ENCODE measurements at places on chromosomes 11 and 22.

GRCh38 chr11:41039592-41039991, 419.9 kb downstream of the LRRC4C start:
- no peak for DNase-seq
- H3K27ac ChIP-seq = no peak overlapping the region
- H3K27me3 ChIP-seq = no peaks in the 10 kb centered on the region
- H3K36me3 ChIP-seq = no peaks in the 10 kb centered on the region
- H3K4me3 ChIP-seq = no peak overlapping the region

- H3K27ac ChIP-seq = peak overlapping the region; percentile 16
- no peak for DNase-seq
- no peaks in the 10 kb centered on the region for H3K36me3 ChIP-seq
- peaks cover 23% of the 10 kb centered on the region for H3K4me1 ChIP-seq
Observed at GRCh38 chr11:117979481-117980211, 6.5 kb upstream of the IL10RA start.

DNA sequence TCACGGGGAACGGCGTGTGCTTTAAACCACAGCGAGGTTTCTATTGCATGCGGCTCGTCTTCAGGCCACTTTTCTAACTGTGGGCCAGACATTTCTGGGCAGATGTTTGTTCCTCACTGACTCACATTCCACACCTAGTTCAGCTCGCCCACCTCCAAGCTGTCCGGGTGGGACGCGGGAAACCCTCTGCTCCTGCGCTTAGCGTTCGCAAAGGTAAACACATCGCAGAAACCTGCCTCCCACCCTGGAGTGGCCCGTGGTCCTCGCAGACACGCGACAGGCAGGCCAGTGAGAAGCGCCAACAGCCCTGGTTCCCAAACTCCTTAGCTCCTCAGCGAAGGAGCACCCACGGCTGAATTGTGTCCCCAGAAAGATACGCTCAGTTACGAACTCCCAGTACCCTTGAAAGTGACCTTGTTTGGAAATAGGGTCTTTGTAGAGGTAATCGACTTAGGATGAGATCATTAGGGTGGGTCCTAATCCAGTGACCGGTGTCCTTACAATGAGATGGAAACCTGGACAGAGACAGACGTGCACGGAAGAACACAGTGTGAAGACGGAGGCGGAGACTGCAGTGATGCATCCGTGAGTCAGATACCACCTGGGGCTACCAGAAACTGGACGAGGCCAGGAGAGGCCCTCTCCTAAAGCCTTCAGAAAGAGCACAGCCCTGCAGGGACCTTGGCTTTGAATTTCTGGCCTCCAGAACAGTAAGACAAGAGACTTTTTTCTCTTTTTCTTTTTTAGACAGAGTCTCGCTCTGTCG, 82.7 kb downstream of the CELSR1 start:
- no peak overlapping the region for H3K4me3 ChIP-seq
- no peak for DNase-seq
- H3K27ac ChIP-seq = no peak overlapping the region
- no peaks in the 10 kb centered on the region for H3K27me3 ChIP-seq

GRCh38 chr11:108608548-108608947, 15.0 kb upstream of the EXPH5 start:
- H3K36me3 ChIP-seq = no peaks in the 10 kb centered on the region
- no peak overlapping the region for H3K27ac ChIP-seq
- DNase-seq = no peak
- H3K4me3 ChIP-seq = no peak overlapping the region

DNA sequence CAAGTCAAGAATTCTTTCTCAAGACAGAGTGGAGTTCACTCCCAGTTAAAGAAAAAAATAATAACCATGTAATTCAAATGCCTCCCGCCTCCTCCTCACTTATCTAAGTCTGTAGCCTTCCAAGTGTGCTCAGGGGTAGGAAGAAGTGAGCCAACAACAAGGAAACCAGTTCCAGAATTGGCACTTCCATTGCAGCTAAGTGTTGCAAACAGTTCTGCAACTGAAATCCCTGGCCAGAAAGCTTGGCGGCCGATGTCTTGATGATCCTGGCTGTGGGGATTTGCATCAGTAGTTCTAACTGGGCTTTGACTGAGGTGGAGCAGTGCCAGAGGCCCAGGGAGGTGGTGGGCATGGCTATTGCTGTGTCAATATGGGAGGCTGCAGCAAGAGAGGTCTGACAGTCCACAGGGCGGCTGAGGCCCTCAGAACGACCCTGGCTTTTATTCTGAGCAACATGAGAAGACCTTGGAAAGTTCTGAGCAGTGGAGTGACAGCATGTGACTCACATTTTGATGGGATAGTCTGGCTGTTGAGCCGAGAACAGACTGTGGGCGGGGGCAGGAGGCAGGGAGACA, 19.2 kb downstream of the DHCR7 start:
- no peak for DNase-seq
- no peaks in the 10 kb centered on the region for H3K4me1 ChIP-seq
- no peaks in the 10 kb centered on the region for H3K27me3 ChIP-seq
- no peak overlapping the region for H3K4me3 ChIP-seq

DNA sequence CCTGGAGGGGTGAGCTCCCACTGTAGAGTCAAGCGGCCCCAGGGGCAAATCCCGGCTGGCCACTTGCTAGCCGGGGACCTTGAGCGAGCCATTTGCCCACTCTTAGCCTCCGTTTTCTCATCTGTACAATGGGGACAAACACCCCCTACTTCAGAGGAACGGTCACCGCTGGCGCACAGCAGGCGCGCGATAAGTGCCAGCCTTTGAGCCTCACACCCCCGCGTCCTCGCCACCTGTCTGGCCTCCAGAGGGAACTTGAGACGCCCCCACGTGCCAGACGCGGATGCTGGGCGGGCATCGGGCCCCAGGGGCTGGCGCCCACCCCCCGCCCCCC, 72.6 kb upstream of the TCF20 start:
- H3K27ac ChIP-seq = no peak overlapping the region
- no peak for DNase-seq
- H3K4me3 ChIP-seq = peak overlapping the region; percentile 44
- H3K27me3 ChIP-seq = no peaks in the 10 kb centered on the region
- H3K4me1 ChIP-seq = peaks cover 4% of the 10 kb centered on the region

GRCh38 chr11:83864412-83865057, 578.4 kb upstream of the CCDC90B start:
- H3K27me3 ChIP-seq = no peaks in the 10 kb centered on the region
- H3K4me3 ChIP-seq = no peak overlapping the region
- H3K27ac ChIP-seq = no peak overlapping the region
- no peaks in the 10 kb centered on the region for H3K4me1 ChIP-seq
- DNase-seq = no peak
- H3K36me3 ChIP-seq = no peaks in the 10 kb centered on the region

DNA sequence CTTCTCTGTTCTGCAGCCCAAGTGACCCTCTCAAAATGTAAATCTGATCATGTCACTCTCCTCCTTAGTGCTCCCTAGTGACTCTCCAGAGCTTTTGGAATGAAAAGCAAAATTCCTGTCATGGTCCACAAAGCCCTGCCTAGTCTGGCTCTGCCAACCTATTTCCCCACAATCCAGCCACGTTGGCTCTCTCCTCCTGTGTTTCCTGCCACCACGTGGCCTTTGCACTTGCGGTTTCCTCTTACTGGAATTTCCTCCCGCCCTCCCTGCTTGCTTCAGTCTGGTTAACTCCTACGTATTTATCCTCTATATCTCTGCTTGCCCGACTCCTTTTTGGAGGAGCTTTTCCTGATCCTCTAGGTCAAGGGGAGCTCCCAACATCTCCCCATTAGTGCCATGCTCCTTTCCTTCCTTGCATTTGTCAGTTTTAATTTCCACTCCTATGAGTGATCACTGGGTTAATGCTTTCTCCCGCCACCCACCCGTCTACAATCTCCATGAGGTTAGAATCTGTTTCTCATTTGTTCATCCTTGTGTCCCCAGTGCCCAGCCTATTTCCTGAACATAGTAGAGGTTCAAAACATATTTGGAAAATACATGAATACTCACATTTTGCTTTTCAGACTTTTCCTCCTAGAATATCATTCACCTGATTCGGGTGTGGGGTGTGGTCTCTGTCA, 11.5 kb downstream of the NNMT start:
- no peak overlapping the region for H3K27ac ChIP-seq
- H3K4me1 ChIP-seq = no peaks in the 10 kb centered on the region
- no peak overlapping the region for H3K4me3 ChIP-seq
- no peak for DNase-seq

GRCh38 chr11:23181022-23181807, 320.9 kb upstream of the CCDC179 start:
- H3K27me3 ChIP-seq = no peaks in the 10 kb centered on the region
- no peak for DNase-seq
- no peak overlapping the region for H3K27ac ChIP-seq
- H3K4me1 ChIP-seq = no peaks in the 10 kb centered on the region

DNA sequence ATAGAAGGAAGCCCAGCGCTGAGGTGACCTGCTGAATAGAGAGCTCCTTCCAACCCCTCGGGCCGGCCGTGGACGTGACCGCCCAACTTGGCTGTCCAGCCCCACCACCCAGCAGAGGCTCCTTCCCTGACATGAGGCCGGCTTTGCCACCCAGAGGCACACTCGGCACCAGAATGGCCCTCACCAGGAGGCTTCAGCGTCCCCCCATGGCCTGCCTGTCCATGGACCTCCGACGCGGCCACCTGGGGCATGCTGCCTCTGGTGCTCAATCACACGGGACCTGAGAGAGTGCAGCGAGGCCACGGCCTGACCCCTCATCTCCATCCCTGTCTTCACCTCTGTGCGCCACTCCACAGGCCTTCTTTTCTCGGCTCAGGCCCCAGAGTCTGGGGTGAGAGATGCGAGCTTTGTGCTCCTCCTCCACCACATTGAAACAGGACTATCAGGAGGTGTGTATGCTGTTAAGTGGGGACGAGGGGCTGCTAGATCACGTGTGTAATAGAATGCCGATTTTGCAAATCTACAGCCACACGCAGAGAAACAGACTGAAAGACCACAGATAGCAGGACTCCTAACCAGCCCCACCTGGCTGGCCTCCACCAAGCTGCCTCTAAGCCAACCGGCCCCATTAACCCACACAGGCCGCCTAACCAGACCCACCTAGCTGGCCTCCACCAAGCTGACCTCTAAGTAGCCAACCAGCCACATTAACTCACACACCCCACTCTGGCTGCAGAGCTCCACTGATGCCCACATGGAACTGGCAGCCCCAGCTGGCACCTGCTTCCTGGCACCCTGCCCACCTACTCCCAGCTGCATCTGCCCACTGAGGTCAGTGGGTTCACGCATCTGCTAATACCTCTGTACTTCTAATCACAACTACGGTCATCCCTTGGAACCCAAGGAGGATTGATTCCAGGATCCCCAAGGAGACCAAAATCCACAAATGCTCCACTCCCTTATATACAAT, 20.7 kb downstream of the LINC01488 start:
- H3K36me3 ChIP-seq = no peaks in the 10 kb centered on the region
- no peaks in the 10 kb centered on the region for H3K4me1 ChIP-seq
- no peak for DNase-seq
- H3K27me3 ChIP-seq = no peaks in the 10 kb centered on the region
- no peak overlapping the region for H3K4me3 ChIP-seq

DNA sequence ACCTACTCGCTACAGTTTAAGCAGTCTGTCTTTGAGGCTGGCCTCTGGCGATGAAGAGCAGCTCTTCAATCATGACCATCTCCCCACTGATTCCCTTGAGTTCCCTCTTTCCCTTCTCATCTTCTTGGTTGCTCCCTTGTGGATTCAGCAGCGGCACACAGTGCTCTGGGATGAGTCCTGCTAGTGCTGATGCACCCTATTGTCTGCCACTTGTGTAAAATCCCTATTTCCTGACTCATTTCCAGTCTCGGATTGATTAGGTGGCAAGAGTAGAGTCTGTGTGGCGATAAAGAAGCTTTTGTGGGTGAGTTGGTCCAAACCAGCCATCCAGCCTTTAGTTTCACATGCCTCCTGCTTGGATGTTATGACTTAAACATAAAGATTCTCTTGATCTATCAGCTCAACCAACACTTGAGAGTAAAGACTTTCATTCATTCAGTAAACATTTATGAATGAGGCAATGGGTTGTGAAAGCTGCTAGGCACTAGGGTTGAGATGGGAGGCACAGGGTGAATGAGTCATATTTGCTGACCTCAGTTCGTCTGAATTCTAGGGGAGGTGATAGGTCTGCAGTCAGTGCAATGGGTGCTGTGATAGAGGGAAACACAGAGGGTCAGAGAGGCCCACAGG, 219.4 kb upstream of the RAG2 start:
- H3K27me3 ChIP-seq = no peaks in the 10 kb centered on the region
- DNase-seq = no peak
- no peak overlapping the region for H3K27ac ChIP-seq
- H3K4me1 ChIP-seq = no peaks in the 10 kb centered on the region
- no peaks in the 10 kb centered on the region for H3K36me3 ChIP-seq

DNA sequence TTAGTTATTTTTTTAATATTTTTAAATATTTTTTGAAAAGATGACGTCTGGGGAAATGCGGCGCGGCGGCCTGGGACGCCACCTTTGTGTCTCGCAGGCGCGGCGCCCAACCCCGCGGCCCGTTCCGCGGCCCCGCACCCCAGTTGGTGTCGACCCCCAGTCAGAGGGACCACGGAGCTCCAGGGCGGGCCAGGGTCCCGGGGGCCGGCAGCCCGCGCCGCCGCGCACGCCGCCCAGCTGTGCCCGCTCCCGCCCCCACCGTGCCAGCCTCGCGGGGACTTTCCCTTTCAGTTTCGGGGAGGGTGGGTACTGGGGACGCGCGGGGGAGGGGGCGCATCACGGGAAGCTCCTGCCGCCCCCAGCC, 1.6 kb downstream of the CCND1 start:
- DNase-seq = no peak
- no peaks in the 10 kb centered on the region for H3K36me3 ChIP-seq
- H3K4me1 ChIP-seq = peaks cover 52% of the 10 kb centered on the region
- H3K4me3 ChIP-seq = peak overlapping the region; percentile 73
- peaks cover 43% of the 10 kb centered on the region for H3K27me3 ChIP-seq
